ENCODE measurements at places on chromosomes 7 and 10.
A peak's percentile ranks its signal among the peaks of the same experiment; 100 is the strongest.

GRCh38 chr10:48606530-48607355 is 1.9 kb upstream of the ARHGAP22 start:
- peak; percentile 21 for DNase-seq

DNA sequence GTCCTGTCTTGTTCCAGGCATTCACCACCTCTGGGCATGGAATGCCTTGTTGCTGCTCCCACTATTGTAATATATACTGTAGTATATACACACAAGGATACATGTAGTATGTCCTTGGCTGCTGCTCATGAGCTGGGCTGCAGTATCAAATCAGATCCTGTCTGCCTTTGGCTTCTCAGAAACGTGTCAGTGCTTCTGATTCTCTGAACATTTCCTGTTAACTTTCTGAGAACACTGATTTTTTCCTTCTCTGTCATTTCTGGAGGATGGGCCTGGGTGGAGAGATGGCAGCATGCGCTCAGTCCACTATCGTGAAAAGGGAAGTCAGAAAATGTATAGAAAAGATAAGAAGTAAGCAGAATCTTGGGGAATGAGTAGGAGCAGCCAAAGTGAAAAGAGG is 12.2 kb downstream of the SFTPA2 start:
- no peak for DNase-seq

DNA sequence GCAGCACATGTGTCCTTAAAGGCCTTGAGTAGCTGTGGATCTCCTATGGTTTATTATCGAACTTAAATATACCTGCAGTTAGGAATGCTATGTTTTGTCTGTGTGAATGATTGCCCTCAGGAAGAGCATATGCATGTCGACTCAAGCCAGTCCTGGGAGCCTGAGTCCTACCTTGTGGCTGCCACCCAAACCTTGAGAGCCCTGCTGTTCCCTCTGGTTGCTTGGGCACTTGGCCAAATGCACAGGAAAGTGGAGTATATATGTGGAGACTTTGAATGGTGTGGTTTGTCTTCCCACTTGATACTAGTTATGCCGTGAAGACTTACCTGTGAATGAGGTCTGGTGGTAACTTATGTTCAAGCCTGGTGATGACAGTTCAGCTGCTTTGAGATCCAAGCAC is 409.8 kb downstream of the LRMDA start:
- no peak for DNase-seq

GRCh38 chr7:16773884-16774283 is 20.3 kb downstream of the TSPAN13 start:
- DNase-seq, result no peak

Measured in kidney (tissue), 22 donors.